ENCODE measurements at places on chromosomes 3 and 15.

DNA sequence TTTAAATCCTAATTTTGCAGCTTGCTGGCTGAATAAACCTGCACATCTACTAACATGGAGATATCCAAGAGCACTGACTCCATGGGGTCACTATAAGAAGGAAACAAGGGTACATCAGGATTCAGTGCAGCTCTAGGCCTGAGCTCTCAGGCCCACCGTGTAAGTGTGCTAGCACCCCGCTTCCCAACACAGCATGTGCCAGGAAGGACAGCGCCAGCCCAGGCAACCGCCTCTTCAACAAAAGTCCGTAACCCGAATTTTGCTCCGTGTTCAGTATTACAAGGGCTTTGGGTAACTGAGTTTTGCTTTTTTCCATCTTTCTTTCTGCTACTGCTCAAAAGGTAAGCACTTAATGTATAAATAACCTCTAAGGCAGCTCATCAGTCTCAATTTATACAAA is 89.8 kb downstream of the LRIG1 start:
- DNase-seq, result no peak

DNA sequence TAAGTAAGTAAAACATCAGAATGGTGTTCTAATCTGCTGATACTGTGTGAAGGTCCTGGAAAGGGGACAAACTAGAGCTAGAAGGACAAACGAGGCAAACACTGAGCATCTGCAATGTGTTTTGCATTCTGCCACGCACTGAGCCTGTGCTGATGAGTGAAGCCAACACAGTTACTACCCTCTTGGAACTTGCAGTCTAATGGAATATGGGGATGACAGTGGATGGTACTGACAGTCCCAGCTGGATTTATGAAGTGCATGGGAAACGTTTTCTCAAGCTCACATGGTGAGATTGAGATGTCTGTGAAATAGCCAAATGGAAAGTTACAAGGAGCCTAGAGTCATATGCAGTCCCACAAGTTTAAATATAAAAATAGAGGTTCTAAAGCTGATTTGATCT is 86.6 kb downstream of the FOXB1 start:
- DNase-seq, result no peak

DNA sequence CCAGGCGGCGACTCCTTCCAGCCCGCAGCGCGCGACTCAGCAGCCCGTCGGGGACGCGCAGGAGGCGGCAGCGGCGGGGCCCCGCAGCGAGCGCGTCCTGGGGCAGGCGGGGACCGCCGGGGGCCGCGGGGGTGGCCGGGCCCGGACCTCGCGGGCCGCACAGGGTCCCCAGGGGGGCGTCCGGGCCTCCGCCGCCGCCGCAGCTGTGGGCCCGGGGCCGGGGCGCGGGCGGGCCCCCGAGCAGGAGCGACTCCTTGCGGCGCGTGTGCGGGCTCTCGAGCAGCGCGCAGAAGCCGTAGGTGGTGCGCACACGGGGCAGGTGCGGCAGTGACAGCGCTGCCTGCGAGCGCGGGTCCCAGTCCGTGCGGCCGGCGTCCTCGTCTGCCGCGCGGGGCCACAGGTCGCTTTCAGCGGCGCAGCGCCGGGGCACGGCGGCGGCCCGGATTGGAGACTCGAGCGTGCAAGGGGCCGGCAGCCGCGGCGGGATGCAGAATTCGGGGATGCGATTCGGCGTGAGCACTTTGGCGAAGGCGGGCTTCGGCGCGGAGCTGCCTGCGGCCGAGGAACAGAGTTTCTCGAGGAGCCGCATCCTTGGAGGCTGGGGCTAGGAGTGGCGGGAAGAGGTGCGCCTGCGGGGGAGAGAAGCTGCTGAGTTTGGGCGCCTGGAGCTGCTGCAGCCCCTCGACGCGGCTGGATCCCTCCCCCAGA is 535 bp downstream of the C2CD4B start:
- no peak for DNase-seq

GRCh38 chr3:95721938-95722337 is 1092.5 kb upstream of the EPHA6 start:
- no peak for DNase-seq

DNA sequence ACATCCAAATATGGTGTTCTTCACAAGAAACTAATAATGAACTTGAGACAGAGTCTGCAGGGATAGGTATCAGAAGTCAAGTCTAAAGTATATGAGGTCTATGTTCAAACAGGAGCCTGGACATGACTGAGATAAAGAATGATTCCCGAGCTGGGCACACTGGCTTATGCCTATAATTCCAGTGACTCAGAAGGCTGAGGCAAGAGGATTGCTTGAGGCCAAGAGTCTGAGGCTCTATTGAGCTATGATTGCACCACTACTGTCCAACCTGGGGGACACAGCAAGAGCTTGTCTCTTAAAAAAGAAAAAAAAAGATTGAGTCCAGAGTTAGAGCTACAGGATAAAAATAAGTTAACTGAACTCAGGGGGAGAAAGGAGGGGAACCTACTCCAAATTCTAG is 246.5 kb downstream of the LRRN1 start:
- no peak for DNase-seq

- DNase-seq, result no peak
Observed at GRCh38 chr3:114033721-114034120, 22.6 kb downstream of the CCDC191 start.

- DNase-seq, result no peak
Observed at GRCh38 chr3:159645874-159646273, 342.8 kb upstream of the IL12A start.

All from NCI-H1417 treated with DMSO at 0.1 percent for 48 hours (cell line).